Stimulated activated CD4-positive, alpha-beta T cell treated with anti-CD3 and anti-CD28 coated beads, Interleukin-4, amount 100 ng/mL, for 48 hours (primary cell): ENCODE measurements at places on chromosomes 13 and 19.

DNA sequence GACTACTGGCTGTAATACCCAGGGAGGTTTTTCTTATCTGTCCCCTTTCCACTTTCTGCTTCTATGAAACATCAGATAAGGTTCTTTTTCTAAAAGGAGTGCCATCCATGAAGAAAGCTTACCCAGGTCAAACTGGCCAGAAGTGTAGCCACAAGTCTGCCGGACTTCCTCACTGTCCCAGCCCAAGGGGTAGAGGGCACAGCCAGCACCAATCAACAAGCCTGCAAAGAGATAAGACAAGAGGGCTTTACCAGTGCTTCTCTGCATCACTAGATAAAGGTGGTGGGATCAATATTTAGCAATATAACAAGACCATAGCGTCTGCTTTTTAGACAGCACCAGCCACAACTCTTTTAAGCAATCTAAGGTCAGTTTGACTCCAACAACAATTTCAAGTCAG lies 224.7 kb downstream of the LHFPL6 start:
- no peak for DNase-seq

DNA sequence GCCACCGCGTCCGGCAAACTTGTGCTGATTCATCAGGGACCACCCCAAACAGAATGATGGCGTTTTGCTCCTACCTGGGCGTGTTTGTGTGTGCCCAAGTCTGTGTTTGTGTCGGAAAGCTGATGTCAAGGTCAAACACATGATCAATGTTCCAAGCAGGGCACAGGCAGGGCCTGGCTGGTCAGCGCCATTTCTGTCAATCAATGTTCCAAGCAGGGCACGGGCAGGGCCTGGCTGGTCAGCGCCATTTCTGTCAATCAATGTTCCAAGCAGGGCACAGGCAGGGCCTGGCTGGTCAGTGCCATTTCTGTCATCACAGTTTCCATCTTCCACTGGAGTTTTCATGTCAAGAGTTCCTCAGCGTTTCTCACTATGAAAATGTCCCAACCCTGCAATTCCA lies 14.9 kb upstream of the GRTP1 start:
- DNase-seq, result no peak

- DNase-seq, result no peak
These were observed 4.4 kb downstream of the SPC24 start for GRCh38 chr19:11151181-11151580.

DNA sequence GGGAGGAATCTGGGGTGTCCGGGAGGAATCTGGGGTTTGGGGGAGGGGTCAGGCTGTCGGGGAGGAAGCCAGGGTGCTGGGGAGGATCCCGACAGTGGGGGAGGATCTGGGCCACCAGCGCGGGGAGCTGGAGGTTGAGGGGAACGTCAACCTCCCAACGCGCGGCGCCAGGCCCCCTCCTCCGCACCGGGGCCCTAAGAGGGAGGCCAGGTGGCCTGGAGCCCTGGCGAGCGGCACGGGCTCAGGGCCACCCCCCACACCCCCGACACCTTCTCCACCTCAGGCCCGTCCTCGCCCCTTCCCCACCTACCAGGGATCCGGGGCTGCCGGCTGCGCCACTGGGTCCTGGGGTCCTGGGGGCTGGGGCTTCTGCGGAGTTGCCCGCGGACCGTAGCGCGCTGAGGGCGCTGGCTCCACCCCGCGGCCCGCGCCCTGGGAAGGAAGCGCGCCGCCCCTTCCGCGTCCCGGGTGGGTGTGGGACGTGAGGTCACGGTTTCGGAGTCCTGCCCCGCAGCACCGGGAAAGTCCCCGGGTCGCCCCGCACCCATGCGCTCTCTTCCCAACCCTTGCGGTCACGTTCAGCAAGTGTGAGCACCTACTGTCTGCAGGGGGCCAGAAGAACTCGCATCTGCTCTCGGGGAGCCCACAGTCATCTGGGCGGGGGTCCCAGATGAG lies at the start of gene TICAM1:
Gene TICAM1 (minus strand): TSS at position 409 of the 675 bp plus-strand sequence. CDS start 13,335 bp downstream, outside the sequence.
- DNase-seq, result peak; percentile 77

DNA sequence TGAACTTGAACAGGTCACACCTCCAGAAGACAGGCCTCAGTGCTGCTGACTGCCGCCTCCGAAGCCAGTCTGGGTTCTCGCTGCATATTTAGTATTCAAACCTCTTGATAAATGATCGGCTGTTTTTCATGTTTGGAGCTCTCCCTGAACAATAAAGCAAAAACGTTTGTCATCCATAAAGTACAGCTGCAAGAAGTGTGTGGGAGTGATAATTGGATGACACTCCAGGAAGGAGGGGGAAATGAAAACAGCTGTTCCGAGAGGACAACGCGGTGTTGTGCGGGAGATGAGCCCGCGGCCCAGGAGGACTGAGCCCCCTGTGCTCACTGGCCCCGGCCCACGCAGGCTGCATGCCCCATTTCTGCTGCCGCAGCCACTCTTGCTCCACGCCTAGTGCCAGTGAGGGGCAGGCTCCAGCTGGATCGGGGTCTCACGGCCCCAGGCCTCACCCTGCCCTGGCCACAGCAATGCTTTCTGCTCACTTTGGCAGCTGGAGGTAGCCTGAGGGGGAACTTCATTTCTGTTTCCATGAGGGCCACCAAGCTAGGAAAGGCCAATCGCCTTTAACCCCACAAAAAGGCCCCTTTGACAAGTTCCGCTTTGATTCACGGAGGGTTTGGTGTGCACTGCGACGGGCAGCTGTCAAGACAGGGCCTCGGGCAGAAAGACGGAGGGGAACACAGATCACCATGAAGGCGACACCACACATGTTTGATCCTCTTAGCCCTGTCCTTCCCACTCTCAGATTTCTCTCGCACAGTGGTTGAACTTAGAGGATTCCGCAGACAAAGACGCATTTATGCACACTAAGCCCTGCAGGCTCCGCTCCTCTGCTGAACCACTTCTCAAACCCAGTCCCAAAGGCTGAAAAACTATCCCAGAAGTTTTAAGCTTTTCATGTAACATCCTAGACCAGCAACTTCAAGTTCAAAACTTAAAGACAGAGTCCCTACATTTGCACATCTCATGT lies 537.6 kb downstream of the EFNB2 start:
- DNase-seq, result no peak

DNA sequence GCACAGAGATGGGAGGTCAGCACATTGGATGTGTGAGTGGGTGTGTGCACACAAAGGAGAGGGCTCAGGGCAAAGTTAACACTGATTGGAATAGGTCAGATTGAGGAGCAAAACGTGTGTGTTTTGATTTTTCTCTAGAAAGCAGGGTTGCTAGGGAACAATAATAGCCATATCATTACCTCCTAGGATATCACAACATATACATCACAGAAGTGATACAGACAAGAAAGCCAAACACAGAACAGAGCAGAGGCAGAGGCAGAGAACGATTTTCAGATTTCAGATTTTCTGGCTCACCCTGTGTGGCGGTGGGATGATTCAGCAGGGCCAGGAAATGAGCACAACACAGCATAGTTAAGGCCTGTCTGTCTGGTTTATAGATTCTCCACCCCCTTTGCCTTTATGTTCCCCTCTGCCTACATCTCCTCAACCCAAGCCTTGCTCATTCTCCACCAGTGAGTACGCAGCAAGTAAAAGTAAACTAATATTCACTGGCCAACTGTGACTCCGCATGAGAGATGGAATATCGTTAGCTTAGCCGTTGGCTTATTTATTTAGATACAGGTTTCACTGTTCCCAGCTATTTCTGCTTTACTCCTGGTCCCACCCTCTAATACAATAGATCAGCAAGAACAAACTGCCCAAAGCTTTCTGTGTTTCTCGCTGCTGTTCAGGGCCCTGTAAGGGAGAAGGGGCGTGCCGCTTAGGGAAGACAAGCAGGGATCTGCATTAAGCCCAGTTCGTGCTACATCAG lies 182.7 kb upstream of the TSC22D1 start:
- DNase-seq, result peak; percentile 2

DNA sequence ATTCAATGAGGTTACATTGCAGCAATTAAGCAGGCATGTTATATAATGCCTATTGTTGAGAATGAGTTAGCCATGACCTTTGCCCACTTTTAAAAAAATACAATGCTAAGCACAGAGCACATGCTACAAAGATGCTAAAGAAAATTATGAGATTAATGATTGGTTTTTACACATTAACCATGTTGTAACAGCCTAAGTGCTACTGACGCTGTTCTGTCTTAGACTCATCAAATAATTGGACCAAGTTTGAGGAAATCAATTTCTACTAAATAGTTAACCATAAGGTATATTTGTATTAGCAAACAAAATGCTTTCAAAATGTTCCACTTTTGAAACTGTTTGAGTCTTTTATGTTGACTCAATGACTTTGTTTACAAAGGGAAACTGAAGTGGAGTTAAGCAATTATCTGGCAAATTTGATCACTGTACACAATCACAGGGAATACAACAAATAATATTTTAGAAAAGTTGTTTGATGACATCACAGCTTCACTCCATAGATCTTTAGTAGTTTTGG lies 14.3 kb downstream of the MIR17HG start:
- no peak for DNase-seq

GRCh38 chr13:90533866-90534265 lies 813.6 kb upstream of the MIR17HG start:
- DNase-seq, result no peak
